Brain pericyte (primary cell): ENCODE measurements at places on chromosomes 6 and 20.

- DNase-seq, result no peak
Measured at GRCh38 chr6:88422831-88423230, 256.7 kb upstream of the CNR1 start.

GRCh38 chr6:168163096-168163731, 84.2 kb upstream of the FRMD1 start:
- no peak for DNase-seq

- DNase-seq, result no peak
Measured at GRCh38 chr6:158468666-158469065, 91.2 kb upstream of the TMEM181 start.

DNA sequence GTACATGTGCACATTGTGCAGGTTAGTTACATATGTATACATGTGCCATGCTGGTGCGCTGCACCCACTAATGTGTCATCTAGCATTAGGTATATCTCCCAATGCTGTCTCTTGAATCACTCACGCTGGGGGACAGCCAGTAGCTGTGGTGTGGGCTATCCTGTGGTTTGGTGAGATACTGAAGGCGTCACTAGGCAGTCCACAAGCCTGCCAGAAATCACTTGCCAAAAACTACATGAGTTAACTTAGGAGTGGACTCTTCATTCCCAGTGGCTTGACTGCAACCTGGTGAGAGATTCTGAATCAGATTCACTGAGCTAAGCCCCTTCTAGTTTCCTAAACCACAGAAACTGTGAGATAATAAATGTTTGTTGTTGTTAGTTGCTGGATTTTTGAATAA, 191.3 kb downstream of the TSHZ2 start:
- DNase-seq, result no peak
